NCI-H2171 treated with DMSO at 0.1 percent for 48 hours (cell line): ENCODE measurements at places on chromosomes 12 and 14.

GRCh38 chr14:34562776-34563150, 23.3 kb upstream of the EAPP start:
- DNase-seq = no peak

GRCh38 chr12:107590814-107591375, 94.7 kb upstream of the PWP1 start:
- DNase-seq = no peak

DNA sequence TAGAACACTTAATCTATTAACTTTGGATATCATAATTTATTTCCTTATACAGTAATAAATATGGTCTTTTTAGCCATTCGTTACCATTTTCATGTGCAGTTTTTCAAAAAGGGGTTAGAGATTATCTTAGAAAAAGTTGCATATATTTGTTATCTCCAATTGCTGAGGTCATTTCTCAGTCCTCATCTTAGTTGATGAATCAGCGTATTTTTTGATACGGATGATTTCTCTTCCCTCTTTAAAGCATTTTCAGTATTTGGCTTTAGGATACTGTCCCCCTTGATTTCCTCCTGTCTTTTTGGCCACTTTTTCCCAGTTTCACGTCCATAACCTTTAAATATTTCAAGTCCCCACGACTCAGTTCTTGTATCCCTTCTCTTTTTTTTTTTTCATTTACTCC, 21.8 kb downstream of the DNAL1 start:
- no peak for DNase-seq

GRCh38 chr14:76181546-76181945, 29.8 kb downstream of the GPATCH2L start:
- no peak for DNase-seq

- no peak for DNase-seq
Measured at GRCh38 chr12:97944576-97944975, 482.0 kb downstream of the RMST start.

- DNase-seq = no peak
Measured at GRCh38 chr14:67059596-67059995, 129.6 kb upstream of the GARIN2 start.

DNA sequence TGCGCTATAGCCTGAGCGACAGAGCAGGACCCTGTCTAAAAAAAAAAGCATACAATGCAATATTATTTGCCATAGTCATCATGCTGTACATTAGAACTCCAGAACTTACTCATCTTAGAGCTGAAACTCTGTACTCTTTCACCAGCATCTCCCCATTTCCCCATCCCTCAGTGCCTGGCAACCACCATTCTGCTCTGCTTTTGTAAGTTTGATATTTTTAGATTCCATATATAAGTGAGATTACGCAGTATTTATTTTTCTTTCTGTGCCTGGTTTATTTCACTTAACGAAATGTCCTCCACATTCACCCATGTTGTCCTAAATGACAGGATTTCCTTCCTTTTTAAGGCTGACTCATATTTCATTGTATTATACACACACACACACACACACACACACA, 121.8 kb downstream of the BBS10 start:
- DNase-seq = no peak
